ENCODE measurements at places on chromosomes 3 and 15.
A peak's percentile ranks its signal among the peaks of the same experiment; 100 is the strongest.

DNA sequence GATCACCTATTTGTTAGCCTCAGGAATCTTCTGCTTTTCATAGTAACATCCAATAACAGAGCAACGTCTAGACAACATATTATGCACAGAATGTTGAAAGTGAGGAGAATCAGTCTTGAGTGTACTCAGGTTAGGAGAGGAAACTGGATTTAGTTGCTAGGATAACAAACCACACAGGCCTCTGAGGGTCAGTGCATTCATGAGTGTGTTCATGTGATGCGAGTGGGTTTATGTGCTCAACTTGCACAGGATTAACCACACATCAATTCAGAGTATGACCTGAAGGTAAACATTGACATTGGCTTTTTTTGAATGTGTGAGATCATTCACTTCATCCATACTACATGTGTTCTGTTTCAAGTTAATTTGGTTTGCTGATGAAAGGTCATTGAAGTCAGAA is 287.6 kb downstream of the DIPK2A start:
- DNase-seq, result no peak

GRCh38 chr3:27467545-27467944 is 16.6 kb downstream of the SLC4A7 start:
- DNase-seq, result peak; percentile 63

- no peak for DNase-seq
Observed at GRCh38 chr15:92810418-92811138, 89.5 kb upstream of the CHD2 start.

DNA sequence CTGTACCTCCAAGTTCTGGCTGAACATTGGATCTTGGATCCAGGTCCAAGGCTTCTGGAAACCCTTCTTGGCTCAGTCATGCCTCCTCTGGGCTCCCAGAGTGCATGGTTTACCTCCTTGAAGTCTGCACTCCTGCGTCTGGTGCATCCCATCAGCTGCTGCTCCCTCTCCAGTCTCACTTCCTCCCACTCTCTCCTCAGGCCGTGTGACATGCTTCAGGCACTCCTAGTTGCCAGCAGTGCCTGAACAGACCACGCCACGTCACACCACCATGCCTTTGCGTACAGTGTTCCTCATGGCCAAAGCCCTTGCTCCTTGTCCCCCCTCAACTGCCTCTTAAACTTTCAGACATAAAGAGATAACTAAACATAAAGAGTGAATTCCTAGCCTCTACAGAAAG is 5.7 kb downstream of the GPR27 start:
- no peak for DNase-seq

- no peak for DNase-seq
Observed at GRCh38 chr15:57031082-57031481, 112.6 kb downstream of the TCF12 start.

DNA sequence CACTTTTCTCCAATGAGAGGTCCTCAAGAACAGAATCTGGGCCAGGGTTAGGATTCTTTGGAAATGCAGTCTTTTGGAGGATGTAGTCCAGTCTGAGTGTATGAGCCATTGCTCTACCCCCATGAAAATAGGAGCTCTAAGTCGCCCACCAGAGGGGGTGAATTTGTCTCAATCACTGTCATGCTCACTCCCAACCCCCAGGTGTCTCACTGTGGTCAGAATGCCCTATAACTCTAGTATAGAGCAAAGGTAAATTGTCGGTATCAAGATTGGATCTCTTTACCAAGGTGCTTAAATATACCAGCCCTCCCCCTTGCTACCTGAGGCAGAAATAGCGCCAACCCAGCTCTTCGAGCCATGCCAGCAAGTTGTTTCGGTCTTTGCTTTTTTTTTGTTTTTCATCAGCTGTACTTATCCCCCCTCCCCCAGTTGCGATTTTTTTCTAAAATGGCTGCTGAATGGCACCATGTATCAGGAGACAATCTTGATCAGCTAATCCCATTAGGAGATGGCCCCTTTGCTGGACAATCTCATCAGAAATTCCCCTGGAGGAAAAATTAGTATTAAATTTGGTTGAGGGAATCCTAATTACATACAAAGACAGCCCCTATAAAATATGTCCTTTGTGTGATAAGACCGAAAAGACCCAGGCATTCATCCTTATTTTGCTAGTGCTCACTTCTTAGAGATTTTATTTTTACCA is 130.7 kb downstream of the EBLN2 start:
- no peak for DNase-seq

GRCh38 chr15:40302288-40302886 is 5.3 kb downstream of the PLCB2 start:
- no peak for DNase-seq

- DNase-seq, result no peak
Observed at GRCh38 chr15:67807836-67808235, 17.5 kb upstream of the SKOR1 start.

GRCh38 chr15:59150185-59150584 is 45.2 kb downstream of the CCNB2 start:
- no peak for DNase-seq

DNA sequence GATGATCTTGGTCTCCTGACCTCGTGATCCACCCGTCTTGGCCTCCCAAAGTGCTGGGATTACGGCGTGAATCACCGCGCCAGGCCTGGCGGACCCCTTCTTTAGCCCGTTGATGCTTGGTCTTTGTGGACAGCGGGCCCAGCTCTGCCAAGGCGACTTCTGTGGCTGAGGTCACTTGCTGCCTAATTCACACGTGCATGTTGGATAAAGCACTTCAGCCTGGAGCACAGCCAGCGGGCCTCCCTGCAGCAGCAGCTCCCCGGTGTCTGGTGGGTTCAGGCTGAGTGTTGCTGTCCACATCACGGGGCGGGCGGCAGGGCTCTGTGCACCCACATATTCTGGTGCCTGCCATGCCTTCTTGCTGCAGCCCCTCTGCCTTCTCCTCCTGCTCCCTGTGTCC is 88.4 kb downstream of the DGKG start:
- no peak for DNase-seq

GRCh38 chr3:186932281-186933181 is 2.2 kb downstream of the ST6GAL1 start:
- DNase-seq, result no peak

- no peak for DNase-seq
Observed at GRCh38 chr3:151813799-151814198, at the start of gene AADAC. Gene AADAC, plus strand, starts transcription at chr3:151814116. Its CDS starts 47 bp downstream, at chr3:151814163.

DNA sequence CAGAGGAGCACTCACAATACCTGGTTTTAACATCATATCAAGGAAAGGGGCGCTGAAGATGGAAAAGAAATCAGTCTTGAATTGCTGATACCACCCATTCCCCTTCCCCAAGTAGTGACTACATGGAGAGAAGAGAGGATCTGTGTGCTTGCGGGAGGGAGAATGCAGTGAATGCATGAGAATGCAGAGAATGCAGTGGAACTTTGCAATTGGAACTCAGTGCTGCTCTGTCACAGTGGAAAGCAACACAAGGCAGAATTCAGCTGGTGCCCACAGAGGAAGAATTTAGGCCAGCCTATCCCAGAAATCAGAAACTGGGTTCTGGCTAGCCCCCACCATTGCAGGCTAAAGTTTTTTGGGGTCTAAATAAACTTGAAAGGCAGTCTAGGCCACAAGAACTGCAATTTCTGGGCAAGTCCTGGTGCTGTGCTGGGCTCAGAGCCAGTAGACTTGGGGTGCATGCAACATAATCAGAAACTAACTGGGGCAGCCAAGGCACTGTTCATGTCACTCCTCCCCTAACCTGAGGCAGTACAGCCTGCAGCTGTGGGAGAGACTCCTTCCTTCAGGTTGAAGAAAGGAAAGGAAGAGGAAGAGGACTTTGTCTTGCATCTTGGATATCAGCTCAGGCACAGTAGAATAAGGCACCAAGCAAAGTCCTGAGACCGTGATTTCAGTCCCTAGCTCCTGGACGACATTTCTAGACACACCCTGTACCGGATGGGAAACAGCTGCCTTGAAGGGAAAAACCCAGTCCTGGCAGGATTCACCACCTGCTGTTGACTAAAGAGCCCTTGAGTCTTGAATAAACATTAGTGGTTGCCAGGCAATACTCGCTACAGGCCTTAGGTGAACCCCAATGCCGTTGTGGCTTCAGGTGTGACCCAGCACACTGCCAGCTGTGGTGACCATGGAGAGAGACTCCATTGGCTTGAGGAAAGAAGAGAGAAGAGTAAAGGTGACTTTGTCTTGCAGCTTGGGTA is 329.3 kb downstream of the TBL1XR1 start:
- no peak for DNase-seq

DNA sequence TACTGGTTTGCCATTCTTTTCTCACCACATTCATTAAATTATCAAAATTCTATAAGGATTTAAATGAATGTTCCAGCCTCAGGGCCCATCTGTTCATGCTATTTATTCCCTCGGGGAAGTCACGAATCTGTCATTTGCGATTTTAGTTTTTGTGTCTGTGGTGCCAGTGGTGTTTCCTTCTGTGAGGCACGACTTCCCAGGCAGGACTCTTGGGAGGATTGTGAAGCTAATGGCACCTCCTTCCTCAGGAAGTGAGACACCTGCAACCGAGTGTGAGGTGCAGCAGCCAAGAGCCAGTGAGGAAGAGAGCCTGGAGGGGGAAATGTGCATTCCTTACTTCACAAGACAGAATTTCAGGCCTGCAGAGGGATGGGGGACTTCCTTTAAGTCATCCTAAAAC is 24.1 kb downstream of the SV2B start:
- no peak for DNase-seq

- peak; percentile 38 for DNase-seq
Observed at GRCh38 chr3:61562042-61562720, 810 bp downstream of the PTPRG start.

- DNase-seq, result no peak
Observed at GRCh38 chr15:70055601-70056051, 42.1 kb downstream of the TLE3 start.

- no peak for DNase-seq
Observed at GRCh38 chr3:181859518-181859917, 147.8 kb downstream of the SOX2 start.

GRCh38 chr15:54790693-54791092 is 406.0 kb downstream of the RSL24D1 start:
- no peak for DNase-seq

DNA sequence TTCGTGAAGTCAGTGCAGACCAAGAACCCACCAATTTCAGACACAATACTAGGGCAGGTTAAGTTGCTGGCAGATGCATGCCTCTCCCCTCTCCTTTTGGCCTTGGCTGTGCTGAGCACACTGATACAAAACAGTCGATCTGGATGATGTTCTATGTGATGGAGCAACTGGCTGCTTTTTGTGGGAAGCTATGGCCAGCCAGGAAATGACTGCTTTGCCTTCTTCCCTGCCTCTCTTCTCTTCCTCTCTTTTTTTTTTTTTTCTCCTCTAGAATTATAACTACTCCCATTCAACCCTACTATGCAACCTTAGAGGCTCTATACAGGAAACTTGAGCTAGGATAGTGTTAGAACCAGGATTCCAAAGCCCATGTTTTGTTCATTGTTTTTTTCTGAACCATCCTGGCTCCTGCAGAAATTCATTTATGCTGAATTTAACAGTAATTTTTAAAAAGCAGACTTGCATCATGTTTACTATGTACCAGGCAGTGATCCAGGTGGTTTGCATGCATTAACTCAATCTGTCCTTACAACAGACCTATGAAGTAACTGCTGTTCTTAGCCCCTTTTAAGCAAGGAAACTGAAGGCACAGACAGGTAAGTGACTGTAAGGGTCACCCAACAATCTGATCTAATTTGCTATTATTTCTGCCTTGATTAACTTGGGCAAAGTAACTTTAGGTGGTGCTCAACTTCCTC is 62.9 kb downstream of the PLD1 start:
- DNase-seq, result no peak

DNA sequence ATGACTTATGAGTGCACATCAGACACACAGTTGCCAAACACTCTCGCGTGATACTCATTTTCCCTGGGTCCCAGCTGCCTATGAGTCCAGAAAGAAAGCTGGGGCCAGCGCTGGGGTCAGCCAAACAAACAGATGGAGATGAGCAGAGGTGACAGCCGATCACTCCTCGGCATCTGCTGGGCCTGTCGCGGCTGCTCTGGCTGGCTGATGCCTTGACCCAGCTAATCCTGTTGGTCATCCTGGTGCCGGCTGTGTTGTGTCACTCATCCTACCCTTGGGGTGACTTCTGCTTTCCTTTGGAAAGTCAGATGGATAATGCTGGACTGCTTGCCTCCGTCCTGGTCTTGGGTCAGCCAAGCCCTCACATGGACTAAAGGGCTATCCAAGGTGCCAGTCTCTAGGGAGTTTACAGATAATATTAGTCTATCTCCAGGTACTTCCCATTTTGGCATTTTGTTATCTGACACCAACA is 105.3 kb upstream of the PDZRN3 start:
- DNase-seq, result no peak

Data from GM10248 (cell line).